ENCODE measurements at places on chromosomes 4 and X.

DNA sequence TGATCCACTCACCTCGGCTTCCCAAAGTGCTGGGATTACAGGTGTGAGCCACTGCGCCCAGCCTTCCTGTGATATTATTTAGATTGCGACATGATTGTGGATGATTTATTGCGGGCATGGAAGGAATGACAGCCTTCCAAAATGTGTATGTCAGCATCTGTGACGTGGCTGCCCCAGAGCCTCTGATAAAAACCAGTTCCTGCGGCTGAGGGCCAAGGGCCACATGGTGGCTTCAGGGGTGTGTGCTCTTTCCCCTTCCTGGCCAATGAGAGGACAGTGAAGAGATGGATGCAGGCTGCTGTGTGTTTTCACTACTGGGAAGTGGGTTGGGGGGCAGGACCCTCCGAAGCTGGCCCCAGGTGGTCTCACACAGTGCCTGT, 57.4 kb upstream of the HGFAC start:
- no peak for DNase-seq

GRCh38 chr4:61583696-61584095, 383.6 kb downstream of the ADGRL3 start:
- peak; percentile 29 for DNase-seq

DNA sequence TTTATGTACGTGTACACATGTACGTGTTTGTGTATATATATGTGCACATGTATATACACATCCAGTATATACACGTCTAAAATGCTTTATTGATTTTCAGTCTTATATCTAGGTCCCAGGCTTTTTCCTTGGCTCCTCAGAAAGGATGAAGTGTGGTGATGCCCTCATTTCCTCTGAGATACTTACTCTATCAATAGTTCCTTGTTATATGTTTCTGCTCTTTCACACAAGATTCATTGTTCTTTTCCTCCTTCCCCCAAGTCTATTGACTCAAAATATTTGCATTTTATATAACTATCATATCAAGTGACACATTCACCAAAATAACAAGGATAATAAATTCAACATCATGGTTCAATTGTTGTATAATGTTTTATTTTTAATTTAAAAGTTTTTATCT, 359.2 kb downstream of the EPHA5 start:
- no peak for DNase-seq

- DNase-seq, result no peak
Observed at GRCh38 chrX:70470850-70471289, 26.2 kb downstream of the DLG3 start.

GRCh38 chr4:167020410-167020809, 213.9 kb downstream of the SPOCK3 start:
- peak; percentile 23 for DNase-seq

- no peak for DNase-seq
Observed at GRCh38 chrX:2383144-2383543, 117.6 kb downstream of the DHRSX start.

- no peak for DNase-seq
Observed at GRCh38 chr4:65515646-65516045, 154.6 kb downstream of the EPHA5 start.

DNA sequence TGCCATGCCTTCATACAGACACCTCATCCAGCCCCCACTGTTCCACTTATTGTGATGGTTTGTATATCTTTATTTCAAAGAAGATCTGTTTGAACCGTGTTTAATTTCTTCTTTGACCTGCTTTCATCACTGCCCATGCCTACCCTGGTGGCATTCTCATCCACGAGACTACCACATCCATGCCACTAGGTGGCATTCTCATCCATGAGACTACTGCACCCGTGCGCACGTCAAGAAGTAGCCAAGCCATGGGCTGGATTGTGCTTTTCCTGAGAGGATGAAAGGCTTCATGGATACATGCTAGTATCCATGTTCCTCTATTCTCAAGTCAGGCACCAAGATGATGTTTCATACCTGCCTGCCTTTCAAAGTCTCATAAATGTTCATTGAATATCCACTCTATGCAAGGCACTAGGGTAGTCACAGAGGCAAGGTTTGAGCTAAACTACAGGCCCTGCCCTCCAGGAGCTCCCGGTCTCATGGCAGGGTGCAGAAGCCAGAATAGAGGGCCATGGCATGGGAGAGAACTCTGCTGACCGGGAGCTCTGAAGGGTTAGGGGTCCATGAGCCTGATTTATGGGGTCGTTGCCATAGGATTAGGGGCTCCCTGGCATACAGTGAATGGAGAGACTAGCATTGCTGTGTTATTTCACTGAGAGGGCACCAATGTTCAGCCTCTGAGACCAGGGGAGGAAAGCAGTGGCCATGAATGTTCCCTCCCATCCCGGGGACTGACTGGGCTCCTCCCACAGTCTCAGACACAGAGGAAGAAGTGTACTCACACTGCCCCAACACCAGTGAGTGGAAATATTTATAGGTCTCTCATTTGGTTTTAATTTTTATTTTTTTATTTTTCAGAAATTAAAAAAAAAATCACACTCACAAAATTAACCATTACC, 24.8 kb upstream of the EOLA2 start:
- DNase-seq, result peak; percentile 73

DNA sequence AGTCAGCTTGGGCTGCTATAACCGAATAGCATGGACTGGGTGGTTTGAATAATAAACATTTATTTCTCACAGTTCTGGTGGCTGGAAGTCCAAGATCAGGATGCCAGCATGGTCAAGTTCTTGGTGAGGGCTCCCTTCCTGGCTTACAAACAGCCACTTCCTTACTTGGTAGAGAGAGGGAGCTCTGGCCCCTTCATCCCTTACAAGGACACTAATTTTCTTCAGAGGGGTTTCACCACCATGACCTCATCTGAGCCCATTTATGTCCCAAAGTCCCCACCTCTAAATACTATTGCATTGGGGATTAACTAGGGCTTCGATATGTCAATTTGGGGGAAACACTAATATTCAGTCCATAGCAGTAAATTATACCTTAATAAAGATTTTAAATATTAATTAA, 61.8 kb downstream of the CLNK start:
- DNase-seq, result peak; percentile 27

- DNase-seq, result peak; percentile 36
Observed at GRCh38 chr4:98802770-98803198, 126.1 kb downstream of the EIF4E start.

DNA sequence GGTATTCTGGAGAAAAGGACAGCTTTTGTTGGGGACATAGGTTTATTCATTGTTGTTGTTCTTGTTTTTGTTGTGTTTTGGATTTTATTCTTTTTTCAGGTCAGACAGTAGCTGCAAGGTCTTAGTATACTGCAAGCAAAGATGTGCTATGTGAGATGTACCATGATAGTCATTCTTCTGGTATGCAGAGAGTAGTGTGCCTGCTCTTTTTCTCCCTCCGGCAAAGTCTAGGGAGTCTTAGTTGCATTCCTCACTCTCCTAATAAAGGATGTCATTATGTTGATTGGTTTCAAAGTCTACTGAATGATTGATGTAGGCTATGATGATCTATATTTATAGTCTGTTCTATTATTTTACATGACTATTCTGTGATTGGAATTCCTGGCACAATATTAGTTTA, 119.9 kb upstream of the POF1B start:
- DNase-seq, result no peak

GRCh38 chr4:6480534-6481088, 8.2 kb upstream of the PPP2R2C start:
- DNase-seq, result no peak

DNA sequence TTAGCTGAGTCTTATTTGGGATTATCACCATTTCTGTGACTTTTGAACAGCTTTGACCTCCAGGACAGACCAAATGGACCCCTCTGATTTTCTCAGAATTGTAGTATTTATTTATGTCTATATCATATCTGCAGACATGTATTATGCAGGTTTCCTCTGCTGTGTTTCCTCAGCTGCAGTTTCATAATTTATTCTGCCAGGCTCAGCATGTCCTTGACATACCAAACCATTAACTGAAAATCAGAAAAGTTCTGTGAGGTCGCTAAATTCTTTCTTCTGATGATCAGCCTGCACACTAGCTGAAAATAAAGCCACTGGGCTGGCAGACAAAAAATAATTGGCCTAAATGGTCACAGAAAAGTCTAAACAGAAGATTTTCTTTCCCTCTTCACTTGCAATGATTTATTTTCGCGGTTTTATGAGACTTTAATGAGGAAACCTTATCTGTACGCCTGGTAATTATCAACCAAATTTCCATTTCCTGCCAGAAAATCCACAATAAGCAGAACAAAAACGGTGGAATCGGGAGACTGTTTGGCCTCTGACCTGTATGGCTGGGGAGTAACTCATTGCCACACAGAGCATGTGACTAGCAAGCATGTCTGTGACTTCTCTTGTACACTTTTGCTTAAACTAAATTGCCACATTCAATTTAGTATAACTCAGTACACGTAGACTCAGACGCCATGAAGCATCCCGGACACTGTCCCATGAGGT, 150.9 kb downstream of the ENPP6 start:
- no peak for DNase-seq

GRCh38 chr4:161920304-161921052, 243.3 kb downstream of the FSTL5 start:
- DNase-seq, result no peak

DNA sequence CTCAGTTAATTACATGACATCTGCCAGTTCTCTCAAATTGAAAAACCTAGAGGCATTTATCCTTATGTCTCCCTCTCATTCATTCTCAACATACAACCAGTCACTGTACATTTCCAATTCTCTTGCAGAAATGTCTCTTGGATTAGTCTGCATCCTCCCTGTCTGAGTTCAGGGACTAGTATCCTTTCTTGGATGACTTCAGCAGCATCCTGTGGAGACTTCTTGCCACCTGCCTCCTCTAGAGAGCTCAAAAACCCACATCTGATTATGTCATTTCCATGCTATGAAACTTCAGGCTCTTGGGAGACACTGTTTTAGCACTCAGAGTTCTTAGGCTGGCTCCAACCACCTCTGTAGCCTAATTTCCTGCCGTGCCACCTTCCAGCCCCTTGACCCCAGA, 515.1 kb upstream of the DIPK2B start:
- no peak for DNase-seq

DNA sequence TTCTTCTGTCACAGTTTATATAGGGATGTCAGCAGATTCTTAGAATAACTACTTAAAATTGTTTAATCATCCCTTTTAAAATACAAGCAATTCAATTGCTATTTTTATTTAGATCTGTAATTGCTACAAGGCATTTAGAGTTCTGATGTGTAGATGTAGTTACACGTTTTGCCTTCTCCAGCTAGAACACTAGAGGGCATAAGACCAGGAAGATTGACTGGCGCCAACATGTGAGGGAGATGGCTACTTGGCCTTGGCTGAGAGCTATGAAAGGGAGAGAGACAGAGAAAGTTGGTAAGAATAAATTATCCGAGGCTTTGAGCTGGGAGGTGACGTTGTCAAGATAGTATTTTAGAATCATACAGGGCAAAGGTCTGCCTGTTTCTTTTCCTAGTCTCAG, 563.7 kb upstream of the PRKX start:
- DNase-seq, result no peak

DNA sequence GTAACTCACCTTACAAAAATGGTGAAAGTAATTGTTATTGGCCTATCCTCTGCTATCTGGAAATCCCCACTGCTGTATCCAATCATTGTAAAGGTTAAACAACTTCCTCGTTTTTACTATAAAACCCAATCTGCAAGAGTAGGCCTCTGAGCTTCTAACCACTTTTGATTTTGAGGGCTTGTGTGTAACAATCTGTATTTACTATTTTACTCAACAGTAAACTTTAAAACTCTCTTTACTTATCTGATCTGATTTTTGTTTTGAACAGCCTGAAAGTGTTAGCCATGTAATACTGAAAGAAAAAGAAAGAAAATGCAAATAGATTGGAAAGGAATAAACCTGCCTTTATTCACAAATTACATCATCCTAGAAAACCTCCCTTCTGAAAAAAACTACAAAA, 63.1 kb downstream of the SLC10A7 start:
- no peak for DNase-seq

GRCh38 chr4:35943606-35944005, 300.7 kb downstream of the ARAP2 start:
- DNase-seq, result no peak

- no peak for DNase-seq
Observed at GRCh38 chr4:158442736-158443135, 78.9 kb upstream of the RXFP1 start.

DNA sequence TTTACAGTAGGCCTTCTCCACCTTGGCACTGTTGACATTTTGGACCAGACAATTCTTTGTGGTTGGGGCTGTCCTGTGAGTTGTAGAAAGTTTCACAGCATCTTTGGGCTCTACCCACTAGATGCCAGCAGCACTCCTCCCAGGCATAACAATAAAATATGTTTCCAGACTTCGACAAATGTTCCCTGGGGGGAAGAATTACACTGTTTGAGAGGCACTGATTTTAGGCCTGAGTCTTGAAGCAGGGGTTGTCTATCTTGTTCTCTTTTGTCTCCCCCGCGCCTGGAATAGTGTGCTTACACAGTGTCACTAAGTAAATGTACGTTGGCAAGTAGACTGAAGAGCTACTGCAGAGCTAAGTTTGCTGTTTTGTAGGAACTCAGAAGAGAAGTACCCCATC, 254.4 kb upstream of the BOD1L1 start:
- DNase-seq, result peak; percentile 37

- no peak for DNase-seq
Observed at GRCh38 chr4:182843808-182844325, 73.3 kb downstream of the DCTD start.

- peak; percentile 92 for DNase-seq
Observed at GRCh38 chrX:30283456-30284200, 25.6 kb downstream of the NR0B1 start.

DNA sequence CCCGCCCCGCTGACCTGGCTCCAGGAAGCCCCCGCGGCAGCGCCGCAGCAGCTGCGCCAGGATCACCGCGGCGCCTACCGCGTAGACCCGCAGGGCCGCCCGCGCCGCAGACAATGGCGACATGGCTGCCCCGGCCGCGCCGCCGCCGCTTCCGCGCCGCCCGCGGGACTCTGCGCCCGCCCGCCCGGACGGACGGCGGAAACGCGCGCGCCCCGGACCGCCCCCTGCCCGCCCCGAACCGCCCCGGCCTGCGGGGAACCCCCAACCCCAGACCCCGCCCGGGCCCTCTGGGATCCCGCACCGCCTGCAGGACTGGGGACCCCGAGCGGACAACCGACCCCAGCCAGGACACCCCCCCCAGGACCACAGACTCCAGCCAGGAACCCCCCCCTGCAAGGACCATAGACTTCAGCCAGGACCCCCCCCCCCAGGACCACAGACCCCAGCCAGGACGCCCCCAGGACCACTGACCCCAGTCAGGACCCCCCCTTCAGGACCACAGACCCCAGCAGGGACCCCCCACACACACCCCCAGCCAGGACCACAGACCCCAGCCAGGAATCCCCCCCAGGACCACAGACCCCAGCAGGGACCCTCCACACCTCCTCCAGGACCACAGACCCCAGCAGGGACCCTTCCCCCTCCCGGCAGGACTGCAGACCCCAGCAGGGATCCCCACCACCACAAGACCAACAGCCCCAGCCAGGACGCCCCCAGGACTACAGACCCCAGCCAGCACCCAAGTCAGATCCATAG, at the start of the genes DHRSX and ZBED1:
TSS of gene DHRSX (minus strand) at position 174 of the 756 bp plus-strand sequence. CDS start at position 123, 51 bp downstream.
TSS of gene ZBED1 (minus strand) at position 174 of the 756 bp plus-strand sequence. CDS start 10,257 bp downstream, outside the sequence.
- DNase-seq, result peak; percentile 18

GRCh38 chr4:169675825-169676224, 55.4 kb downstream of the CLCN3 start:
- no peak for DNase-seq

- peak; percentile 36 for DNase-seq
Observed at GRCh38 chrX:154010330-154011087, 9.2 kb downstream of the IRAK1 start.
